ENCODE measurements at places on chromosomes 12 and 14.
A peak's percentile ranks its signal among the peaks of the same experiment; 100 is the strongest.

DNA sequence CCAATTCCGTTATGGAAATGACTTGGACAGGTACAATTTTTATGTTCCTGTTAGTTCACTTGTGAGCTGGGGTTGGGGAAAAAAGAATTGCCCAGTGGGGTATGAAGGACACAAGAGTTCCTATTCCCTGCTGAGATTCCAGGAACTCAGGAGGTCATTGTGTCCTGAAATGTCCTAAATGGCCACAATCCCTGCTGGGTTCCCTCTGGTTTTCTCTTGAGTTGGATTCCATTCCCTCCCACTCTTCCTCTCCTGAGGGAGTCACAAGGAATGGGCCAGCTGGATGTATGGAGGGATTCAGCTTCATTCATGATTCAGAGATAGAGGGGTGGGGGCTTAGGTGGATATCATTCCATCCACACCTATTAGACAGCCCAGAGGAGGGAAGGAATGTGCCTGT is 34.5 kb upstream of the DCD start:
- DNase-seq = no peak

- no peak for DNase-seq
Observed at GRCh38 chr14:76169776-76170175, 18.1 kb downstream of the GPATCH2L start.

DNA sequence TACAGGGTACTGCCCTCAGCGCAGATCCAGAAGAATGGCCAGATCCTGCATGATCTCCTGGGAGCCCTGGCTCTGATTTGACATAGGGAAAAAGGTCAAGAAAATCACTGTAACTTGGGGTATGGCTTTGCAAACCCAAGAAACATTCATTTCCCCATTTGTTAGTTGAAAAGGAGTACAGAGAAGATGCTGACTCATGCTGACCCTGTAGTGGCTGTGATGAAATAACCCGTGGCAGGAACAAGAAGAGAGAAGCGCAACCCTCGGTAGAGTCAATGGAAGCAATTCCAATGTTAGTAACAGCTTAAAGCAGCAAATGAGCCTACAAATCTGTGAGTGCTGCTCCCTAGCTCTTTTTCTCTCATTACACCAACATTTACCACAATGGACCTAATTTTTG is 281.6 kb upstream of the NPAS3 start:
- no peak for DNase-seq

GRCh38 chr12:62720025-62720424 is 214.9 kb downstream of the PPM1H start:
- DNase-seq = no peak

DNA sequence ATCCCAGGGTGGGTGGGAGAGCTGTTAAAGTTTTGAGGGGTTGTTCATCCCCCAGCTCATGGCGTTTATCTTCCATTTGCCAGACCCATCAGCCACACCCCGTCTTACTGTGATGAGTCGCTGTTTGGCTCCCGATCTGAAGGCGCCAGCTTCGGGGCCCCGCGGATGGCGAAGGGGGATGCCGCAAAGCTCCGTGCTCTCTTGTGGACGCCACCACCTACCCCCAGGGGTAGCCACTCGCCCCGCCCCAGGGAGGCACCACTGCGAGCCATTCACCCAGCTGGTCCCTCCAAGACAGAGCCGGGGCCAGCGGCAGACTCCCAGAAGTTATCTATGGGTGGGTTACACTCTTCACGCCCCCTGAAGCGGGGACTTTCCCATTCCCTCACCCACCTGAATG is 5.7 kb downstream of the RITA1 start:
- DNase-seq = no peak

GRCh38 chr12:57766464-57767304 is at the start of gene CYP27B1:
Gene CYP27B1 (minus strand): TSS chr12:57767078. CDS start chr12:57767041, 37 bp downstream.
- DNase-seq = no peak

- DNase-seq = no peak
Observed at GRCh38 chr12:124259154-124260066, 35.5 kb upstream of the RFLNA start.

- no peak for DNase-seq
Observed at GRCh38 chr14:20719777-20720176, 25.9 kb upstream of the EDDM3A start.

- no peak for DNase-seq
Observed at GRCh38 chr12:51900323-51900889, 6.9 kb upstream of the ACVRL1 start.

DNA sequence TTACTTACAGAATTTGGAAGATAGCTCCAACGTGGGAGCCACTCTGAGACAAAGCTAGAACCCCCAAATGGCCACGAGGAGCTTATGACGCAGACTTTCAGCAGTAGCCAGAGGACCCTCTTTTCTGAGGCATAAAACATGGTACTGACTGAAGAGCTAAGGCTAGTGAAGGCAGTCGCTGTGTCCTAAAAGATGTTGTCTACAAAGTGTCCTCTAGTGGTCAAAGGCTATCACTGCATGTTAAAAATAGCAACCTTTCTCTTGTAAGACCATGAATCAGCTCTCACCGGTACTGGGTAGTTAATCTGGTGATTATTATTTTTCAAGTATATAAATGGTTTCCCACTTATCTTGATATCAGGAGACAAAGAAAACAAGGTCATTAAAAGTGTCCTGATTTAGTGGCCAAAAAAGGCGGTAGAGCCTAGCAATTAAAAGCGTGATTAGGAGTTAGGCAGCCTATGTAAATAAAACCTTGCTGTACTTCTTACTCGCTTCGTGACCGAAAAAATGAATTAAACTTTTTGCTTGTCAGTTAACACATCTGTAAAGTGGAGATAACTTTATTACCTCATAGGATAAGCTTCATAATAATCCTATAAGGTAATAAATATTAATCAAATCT is 47.0 kb upstream of the LGR5 start:
- peak; percentile 75 for DNase-seq

GRCh38 chr12:52884526-52885293 is 20.2 kb downstream of the KRT8 start:
- peak; percentile 47 for DNase-seq

DNA sequence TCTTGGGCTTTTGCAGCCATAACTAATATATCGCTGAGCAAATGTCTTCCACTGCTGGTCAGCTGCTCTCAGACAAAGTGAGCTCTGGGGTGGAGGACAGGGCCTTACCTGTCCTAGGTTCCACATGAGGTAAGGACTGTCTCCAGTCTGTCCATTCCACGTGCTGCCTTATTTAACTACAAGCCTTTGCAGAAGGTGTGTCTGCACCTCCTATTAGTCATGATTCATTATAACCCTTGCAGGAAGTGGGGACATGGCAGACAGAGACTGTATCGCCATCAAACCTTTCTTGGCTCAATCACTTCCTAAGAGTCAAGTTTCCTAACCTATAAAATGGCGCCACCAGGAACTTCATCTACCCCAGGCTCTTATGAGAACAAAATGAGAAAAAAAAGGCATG is 46.9 kb downstream of the SLC25A47 start:
- DNase-seq = no peak

GRCh38 chr14:95006051-95006450 is 151.3 kb downstream of the DICER1 start:
- no peak for DNase-seq

DNA sequence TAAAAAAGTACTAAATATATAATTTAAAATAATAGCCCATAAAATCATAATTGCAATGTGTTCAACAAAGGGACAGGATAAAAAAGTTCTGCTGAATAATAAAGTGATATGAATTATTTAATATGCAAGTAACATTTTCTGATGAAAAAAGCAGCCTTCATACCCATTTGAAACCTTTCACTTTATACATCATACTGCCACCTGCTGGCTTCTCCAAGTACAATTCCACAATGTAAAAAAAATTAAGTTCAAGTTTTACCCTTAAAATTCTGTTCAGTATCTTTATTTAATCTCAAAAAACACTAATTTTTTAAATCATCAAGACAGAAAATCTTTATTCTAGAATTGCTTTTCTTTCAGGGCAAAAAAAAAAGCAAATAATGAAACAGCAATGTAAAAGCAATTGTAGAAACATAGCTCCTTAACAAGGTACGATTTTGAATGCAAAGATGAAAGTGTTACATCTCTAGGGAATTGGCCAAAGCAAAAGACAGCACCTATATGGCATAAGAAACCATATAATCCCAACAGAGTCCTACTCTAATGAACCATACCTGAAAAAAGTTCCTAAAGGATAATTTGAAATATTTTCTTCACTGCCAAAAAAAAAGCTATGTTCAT is 15.0 kb downstream of the MDM1 start:
- DNase-seq = peak; percentile 61

DNA sequence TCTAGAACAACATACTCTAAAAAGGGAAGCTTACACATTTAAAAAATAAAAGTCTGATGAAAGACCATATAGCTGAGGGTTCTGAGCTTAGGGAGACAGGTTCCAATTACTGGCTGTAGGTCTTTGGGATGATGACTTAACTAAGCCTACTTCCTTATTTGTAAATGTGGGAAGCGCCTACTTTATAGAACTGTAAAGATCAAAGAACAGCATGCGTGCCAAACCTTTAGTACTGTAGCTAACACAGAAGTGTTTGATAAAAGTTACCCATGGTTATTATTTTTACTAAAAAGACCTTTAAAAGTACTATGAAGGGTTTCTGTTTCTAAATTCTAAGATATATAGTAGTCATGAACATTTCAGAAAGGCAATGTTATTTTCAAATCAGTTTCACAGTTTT is 35.7 kb downstream of the STK38L start:
- no peak for DNase-seq

GRCh38 chr14:52412426-52412825 is 98.3 kb downstream of the PTGER2 start:
- no peak for DNase-seq

- DNase-seq = peak; percentile 35
Observed at GRCh38 chr12:59808317-59808910, 212.6 kb downstream of the SLC16A7 start.

- DNase-seq = no peak
Observed at GRCh38 chr12:46267825-46268582, 839 bp downstream of the SLC38A1 start.

DNA sequence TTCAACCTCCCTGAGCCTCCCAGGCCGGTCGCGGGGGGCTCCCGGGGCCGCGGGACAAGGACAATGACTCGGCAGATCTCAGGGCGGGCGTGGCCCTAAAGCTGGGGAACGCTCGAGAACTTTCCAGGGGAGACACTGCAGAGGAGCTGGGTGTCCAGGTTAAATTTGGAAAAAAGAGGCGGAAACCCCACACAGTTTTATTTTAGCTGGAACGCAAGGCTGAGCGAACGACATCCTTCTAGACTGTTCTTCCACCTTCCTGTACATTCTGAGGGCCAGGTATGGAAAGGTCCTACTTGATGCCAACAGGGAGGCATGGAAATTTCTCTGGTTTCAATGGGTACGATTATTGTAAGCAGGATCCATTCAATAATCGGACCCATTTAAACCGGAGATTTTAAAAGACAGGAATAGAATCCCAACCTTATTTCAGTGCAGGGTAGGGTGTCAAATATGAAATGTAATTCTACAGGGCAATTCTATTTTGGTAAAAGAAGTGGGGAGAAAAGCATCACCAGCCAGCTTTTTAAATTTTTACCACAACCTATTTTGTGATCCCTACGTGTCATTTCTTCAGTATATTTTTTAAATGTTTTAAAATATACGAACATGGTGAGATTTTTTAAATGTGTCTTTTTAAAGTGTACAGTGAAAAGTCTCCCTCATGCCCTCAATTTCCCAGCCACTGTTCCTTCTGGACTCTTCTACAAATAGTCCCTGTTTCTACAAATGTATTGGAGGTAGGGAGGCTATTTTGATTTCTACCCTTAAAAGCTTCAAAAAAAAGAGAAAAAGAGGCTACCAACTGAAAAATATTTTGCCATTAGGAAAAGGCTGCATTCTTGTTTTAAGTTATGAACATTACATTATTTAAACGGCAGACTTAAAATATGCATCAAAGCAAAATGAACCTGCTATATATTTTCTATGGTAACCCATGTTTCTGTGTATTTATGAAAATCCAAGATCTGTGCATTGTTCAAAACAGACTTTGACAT is 1.1 kb upstream of the UBC start:
- no peak for DNase-seq

DNA sequence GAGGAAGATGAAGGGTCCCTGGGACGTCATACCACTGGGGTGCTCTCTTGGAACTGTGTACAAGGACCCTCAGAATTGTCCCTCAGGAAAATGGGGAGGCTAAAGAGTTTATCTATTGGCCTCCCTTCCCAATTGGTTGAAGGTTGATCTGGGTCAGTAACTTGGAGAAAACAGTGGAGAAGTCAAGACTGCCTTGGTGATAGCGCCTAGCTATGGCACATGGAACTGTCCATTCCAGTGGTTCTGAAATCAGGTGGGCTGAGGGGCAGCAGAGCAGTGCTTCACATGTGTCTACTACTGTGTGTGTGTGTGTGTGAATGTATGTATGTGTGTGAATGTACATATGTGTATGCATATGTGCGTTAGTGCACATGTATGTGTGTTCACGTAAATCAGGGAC is 316.1 kb downstream of the AACS start:
- no peak for DNase-seq

GRCh38 chr14:77026930-77027537 is 1.5 kb downstream of the IRF2BPL start:
- peak; percentile 38 for DNase-seq

DNA sequence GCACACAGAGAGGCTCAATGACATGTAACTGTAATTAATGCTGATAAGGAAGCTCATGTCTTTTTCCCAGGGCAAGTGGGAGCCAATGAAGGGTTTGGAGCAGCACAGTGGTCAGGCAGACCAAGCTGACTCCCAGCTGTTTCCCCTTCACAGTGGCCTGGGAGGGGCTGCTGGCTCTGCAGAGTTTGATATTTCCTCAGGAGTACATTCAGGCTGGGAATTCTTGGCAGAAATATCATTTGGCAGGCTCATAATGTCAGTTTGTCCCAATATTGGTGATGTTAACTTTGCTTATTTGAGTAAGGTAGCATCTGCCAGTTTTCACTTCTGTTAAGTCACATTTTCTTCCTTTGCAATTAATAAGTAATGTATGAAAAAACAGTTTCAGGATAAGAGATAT is 247.0 kb downstream of the EMP1 start:
- DNase-seq = no peak

- DNase-seq = no peak
Observed at GRCh38 chr12:71719647-71720370, 33.9 kb downstream of the TMEM19 start.

DNA sequence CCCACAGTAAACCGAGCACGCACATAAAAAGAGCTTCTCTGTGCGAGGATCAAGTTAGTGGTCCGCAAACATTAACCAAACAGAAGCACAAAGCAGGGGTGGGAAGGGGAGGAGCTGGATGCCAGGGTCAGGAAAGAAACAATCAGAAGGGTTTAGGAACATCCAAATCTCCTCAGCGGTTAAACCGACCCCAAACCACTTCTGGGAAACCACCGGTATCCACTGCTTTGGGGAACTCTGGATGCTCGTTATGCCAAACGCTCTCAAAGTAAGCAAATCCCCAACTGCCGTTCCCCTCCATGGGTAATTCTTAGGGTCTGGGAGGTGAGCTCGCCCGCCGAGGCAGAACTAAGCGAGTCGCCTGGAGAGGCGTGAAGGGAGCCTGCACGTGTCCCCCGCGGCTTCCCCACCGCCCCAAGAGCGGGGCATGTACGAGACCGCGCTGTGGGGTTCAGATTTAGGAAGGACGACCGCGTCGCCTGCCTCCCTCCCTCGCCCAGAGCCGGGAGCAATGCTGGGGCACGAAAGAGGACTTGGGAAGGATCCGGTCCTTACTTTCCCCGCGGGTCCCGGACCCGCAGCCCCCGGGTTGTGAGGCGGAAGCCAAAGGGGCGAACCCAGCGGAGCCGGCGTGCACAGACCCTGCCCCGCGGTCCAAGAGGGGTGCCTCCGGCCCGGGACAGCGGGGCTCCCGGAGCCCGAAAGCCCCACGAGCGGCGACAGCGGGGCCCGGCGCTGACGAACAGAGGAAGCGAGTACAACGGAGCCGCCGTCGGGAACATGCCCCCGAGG is 711 bp downstream of the SBNO1 start:
- DNase-seq = no peak

GRCh38 chr14:21735639-21736307 is 62.2 kb upstream of the OR4E1 start:
- DNase-seq = no peak

- DNase-seq = no peak
Observed at GRCh38 chr14:24885410-24885913, 164.5 kb downstream of the STXBP6 start.

All from SK-N-DZ (cell line).